Progenitor cell of endocrine pancreas (in vitro differentiated cells): ENCODE measurements at places on chromosomes 5 and 9. TPM values are rescaled to one million over a fixed set of nuclear protein-coding genes. Genes with fewer than 3 reads are reported as not detected.

DNA sequence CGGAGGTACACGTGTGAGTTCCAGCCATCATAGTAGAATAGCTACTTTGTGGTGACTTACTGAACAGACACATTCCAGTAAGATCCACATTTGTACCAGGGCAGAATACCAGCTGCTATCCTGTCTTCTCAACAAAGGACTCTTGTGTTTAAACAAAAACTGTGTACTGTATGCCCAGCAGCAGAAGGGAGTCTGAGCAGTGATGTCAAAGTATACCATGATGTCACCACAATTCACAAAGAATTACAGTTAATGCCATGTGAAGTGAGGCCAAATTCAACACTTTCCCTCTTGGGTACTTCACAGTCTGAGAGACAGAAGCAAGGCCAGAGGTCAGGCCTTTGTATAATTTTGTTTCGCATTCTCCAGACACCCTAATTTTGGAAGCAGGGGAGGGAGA, 137.0 kb downstream of the ADAMTSL1 start:
- no peak for DNase-seq

ARL14EPL gene
- total RNA-seq, result not detected in 2 replicates

PRR16 gene
- total RNA-seq, result 0.22 TPM in 1 of 2 replicates, not detected in the other

PCDHGB3 gene
- total RNA-seq, result 0.60 and 0.73 TPM in 2 replicates
